ENCODE measurements at places on chromosomes 3 and 15.

DNA sequence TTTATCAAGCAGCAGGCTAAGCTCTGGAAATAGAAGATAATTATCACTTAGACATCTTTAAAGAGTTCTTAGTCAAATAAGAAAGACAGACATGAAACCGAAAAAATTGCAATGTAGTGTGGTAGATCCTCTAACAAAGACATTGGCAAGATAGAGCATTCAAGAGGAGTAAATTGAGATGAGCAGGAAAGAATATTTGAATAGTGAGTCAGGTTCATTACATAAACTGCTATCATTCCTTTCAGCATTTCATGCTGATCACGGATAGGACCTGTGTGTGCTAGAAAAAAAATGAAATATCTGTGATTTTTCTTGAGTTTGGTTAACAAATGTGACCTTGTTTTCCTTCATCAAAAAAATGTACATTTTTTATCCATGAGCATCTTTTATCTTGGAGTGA lies 460.9 kb downstream of the OTOL1 start:
- no peak for DNase-seq

GRCh38 chr15:61598655-61599054 lies 369.6 kb upstream of the RORA start:
- no peak for DNase-seq

DNA sequence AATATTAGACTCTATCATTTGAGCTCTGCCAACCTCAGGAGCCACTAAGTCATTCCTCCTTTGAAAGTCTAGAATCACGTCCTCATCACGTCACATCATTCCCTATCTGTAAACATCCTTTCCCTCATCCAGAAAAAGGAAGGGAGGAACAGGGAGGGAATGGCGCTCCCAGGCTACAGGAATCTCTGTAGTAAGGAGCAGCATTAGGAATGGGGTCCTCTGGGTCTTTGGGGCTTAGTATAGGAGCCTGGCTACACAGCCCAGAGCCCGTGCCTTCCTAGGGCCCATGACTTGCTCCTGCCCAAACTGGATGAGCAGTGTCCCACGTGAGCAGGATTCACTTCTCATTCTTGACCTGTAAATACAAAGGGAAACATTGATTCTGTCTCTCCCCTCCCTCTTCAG lies 1.6 kb downstream of the TAGLN3 start:
- no peak for DNase-seq

- no peak for DNase-seq
Observed at GRCh38 chr15:39491886-39492490, 88.9 kb upstream of the THBS1 start.

DNA sequence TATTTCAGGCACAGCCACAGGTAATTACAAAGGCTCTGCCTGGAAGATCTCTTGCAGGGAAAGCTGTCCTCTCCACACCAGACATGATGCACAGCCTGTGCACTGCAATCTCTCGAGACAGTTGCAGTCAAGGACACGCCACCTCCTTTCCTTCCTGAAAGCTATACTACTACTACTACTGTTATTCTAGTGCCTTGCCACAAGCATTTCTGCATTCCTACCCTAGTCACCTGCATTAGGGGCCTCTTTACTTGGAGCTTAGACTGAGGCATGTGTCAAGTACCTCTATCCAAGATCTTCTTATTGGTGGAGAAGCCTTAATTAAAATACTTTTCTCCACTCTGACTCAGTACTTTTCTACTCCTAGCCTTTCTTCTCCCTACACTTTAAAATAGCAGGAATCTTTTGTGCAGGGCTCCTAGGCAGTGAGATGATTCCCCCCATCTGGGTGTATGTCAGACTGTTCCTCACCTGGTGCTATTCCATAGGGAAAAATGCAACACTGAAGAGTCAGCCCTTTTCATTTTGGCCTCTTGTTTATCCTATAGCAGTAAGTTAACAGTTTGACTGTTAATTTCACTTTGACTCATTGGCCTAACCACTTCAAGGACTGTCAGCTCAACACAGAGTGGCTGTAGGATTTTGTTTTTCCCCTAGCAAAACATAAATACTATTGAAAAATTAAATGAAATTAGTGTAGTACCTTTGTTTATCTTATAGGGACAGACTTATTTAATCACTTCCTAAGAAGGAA lies 78.9 kb downstream of the ESYT3 start:
- no peak for DNase-seq

DNA sequence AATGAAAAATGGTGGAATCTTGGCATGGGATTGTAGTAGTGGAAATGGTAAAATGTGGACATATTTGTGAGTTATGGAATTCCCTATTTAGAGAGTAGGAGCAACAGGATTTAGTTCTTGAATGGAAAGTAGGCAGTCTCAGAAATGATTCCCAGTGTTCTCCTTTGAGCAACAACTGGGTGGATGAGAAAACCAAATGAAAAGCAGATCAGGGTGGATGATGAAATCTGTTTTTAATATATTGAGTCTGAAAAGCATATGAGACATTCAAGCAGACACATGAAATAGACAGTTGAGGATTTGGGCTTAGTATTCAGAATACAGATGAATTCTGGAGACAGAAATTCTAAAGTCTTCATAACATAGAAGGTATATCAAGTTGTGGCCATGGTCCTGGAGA lies 451.3 kb downstream of the LPP start:
- DNase-seq, result no peak
